H7 (cell line): ENCODE measurements at places on chromosomes 1 and 21.

- no peak for DNase-seq
Measured at GRCh38 chr1:69921486-69921885, 283.9 kb downstream of the LRRC40 start.

GRCh38 chr1:61202854-61203598, 120.7 kb downstream of the NFIA start:
- no peak for DNase-seq

GRCh38 chr1:26768755-26769154, 19.0 kb upstream of the PIGV start:
- no peak for DNase-seq

- no peak for DNase-seq
Measured at GRCh38 chr1:225879521-225880221, 2.5 kb downstream of the TMEM63A start.

DNA sequence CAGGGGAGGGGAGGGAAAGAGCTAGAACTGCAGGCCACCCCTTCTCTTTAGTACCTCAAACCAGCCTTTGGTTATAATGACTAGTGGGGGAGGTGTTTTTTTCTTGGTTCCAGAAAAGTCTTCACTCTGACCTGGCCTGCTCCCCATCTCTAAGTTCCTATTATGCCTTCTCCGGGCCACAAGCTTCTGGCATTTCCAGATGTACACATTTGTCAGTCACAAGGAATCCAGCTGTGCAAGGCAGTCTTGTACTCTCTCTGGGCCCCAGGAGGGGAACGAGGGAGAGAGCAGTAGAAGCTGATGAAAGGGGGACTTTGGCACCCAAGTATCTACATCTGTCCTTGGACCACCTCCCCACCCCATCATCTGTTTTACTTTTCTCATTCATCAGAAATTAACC, 2.7 kb upstream of the FALEC start:
- no peak for DNase-seq

DNA sequence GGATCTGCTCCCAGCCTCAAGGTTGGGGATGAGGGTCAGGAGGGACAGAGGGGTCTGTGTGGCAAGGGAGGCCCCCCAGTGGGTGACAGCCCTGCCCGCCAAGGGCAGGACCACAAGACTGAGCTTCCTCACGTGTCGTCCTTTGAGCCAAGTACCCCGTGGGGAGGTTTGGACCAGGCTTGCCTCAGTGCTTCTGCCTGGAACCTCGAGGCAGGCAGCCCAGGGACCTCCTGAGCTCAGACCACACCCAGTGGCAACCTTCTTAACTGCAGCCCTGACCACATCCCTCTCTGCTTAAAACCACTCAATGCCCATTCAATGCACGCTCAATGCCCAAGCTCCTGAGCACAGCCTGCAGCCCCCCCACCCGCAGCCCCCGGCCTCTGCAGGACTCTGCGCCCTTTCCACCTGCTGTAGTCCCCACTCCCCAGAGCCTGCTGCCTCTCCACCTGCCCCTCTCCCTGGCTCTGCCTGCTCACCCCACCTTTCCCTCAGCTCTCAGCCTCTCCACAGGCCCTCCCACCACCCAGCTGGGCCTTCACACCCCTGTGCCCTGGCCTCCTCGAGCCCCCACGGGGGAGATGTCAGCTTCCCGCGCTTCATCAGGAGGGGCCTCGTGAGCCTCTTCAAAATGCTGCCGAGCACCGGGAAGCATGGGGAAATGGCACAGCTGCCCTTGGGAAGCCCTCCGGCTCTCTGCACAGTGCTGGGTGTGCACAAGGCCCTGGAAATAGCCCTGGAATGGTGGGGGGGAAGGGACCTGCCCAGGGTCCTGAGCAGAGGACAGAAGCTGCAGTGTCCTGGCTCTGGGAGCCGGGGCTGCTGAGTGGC, 129.3 kb upstream of the VAMP3 start:
- DNase-seq = peak; percentile 77

GRCh38 chr1:150552911-150553289, 3.7 kb downstream of the ADAMTSL4 start:
- peak; percentile 52 for DNase-seq

DNA sequence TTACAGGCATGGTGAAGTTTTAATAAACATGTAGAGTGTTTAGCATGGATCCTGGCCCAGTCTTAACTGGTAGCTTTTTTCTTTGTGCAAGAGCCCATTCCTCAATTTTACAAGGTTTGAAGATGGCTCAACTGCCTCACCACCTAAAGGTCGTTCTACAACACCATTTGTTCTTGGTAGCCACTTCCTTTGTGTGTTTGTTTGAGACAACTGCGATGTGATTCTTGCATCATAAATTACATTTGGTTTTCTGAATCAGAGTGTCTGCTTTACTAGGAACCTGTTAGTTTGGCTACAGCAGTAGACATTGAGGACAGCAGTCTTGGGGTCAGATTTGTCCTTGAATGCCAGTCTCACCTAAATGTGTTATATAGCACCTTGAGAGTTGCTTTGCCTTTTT, 3.3 kb downstream of the PLEKHM2 start:
- no peak for DNase-seq

GRCh38 chr1:64597113-64597512, 127.2 kb downstream of the CACHD1 start:
- no peak for DNase-seq

DNA sequence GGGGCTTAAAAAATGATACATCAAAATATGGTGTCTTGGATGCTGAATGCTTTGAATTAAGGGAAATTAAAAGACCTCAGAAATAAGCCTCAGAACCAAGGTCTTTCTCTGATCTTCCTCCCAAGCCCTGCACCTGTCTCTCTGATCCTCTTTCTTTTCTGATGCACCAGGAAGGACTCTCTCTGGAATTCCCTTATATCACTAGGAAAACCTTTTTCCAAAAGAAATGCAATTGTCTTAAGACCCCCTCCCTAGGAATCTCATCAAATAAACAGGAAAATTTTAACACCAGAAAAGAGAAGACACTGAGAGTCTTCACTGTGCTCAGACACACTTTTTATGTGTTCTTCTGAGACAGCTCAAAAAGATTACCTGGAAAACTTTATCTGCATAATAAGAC, 159.5 kb upstream of the PTBP2 start:
- DNase-seq = peak; percentile 24
